ENCODE measurements at places on chromosomes 5 and 9.

DNA sequence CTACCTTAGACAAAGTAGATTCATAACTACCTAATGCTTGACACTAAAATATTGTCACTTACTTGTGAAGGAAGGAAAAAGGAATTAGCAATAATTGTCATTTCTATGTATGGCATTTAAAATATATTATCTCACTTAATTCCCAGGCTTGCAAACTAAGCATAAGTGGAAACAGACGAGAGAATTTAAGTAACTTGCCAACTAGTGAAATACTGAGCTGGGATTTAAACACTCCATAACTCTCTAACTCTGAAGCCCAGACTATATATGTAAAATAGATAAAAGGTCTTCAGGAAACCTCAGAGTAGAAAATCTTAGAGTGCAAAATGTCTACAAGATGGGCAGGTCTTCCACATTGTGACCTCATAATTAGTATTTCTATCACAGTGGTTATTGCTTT is 257.8 kb downstream of the SAXO1 start:
- no peak overlapping the region for H3K27ac ChIP-seq
- no peak for DNase-seq
- H3K4me1 ChIP-seq = no peaks in the 10 kb centered on the region
- no peak overlapping the region for H3K4me3 ChIP-seq
- no peaks in the 10 kb centered on the region for H3K27me3 ChIP-seq
- H3K36me3 ChIP-seq = no peaks in the 10 kb centered on the region

- no peak overlapping the region for H3K27ac ChIP-seq
- no peaks in the 10 kb centered on the region for H3K36me3 ChIP-seq
- DNase-seq = no peak
- no peaks in the 10 kb centered on the region for H3K27me3 ChIP-seq
These were observed 298.3 kb downstream of the BNC2 start for GRCh38 chr9:16572005-16572734.

GRCh38 chr5:172485511-172486202 is 31.3 kb upstream of the SH3PXD2B start:
- no peak for DNase-seq
- H3K27ac ChIP-seq = no peak overlapping the region
- H3K27me3 ChIP-seq = no peaks in the 10 kb centered on the region
- H3K4me1 ChIP-seq = no peaks in the 10 kb centered on the region

GRCh38 chr9:86452201-86452828 is 98.1 kb upstream of the TUT7 start:
- H3K27me3 ChIP-seq = peaks cover 5% of the 10 kb centered on the region
- H3K27ac ChIP-seq = no peak overlapping the region
- no peak overlapping the region for H3K4me3 ChIP-seq
- H3K4me1 ChIP-seq = no peaks in the 10 kb centered on the region
- no peaks in the 10 kb centered on the region for H3K36me3 ChIP-seq
- DNase-seq = no peak

GRCh38 chr5:119323601-119324000 is 32.2 kb upstream of the TNFAIP8 start:
- H3K27ac ChIP-seq = peak overlapping the region; percentile 35
- H3K36me3 ChIP-seq = no peaks in the 10 kb centered on the region
- peaks cover 86% of the 10 kb centered on the region for H3K4me1 ChIP-seq
- no peaks in the 10 kb centered on the region for H3K27me3 ChIP-seq
- H3K4me3 ChIP-seq = no peak overlapping the region

DNA sequence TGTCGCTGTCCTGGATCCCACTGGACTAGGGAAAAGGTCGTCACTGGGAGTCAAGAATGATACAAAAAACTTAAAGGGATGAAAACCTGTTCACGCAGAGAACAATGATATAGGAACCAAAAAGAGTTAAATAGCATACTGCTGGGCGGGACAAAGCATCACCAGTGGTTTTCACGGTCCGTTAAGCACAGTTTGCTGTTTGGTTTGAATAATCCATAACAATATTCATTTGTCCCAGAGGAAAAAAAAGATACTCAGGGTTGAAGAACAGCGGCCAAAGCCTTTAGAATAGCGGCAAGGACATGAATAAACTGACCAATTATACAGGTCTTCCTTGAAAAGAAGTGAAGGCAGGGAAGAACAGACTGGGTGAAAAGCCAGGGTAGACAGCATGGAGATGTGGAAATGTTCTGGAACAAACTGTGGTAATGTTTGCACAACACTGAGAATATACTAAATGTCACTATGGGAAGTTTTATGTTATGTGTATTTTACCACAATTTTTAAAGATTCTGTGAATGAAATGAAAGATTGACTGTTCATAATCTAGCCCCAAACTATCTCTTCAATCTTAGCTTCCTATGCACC is 60.8 kb downstream of the MTMR12 start:
- no peaks in the 10 kb centered on the region for H3K4me1 ChIP-seq
- no peaks in the 10 kb centered on the region for H3K27me3 ChIP-seq
- DNase-seq = no peak
- H3K36me3 ChIP-seq = peaks cover 66% of the 10 kb centered on the region

GRCh38 chr9:127741831-127742434 is 6.8 kb upstream of the TOR2A start:
- H3K4me1 ChIP-seq = no peaks in the 10 kb centered on the region
- no peak for DNase-seq
- H3K27ac ChIP-seq = no peak overlapping the region

- DNase-seq = no peak
- peaks cover 5% of the 10 kb centered on the region for H3K4me1 ChIP-seq
- H3K36me3 ChIP-seq = no peaks in the 10 kb centered on the region
- H3K27me3 ChIP-seq = no peaks in the 10 kb centered on the region
- H3K4me3 ChIP-seq = no peak overlapping the region
- no peak overlapping the region for H3K27ac ChIP-seq
These were observed 43.9 kb downstream of the PAM start for GRCh38 chr5:102799017-102799416.

DNA sequence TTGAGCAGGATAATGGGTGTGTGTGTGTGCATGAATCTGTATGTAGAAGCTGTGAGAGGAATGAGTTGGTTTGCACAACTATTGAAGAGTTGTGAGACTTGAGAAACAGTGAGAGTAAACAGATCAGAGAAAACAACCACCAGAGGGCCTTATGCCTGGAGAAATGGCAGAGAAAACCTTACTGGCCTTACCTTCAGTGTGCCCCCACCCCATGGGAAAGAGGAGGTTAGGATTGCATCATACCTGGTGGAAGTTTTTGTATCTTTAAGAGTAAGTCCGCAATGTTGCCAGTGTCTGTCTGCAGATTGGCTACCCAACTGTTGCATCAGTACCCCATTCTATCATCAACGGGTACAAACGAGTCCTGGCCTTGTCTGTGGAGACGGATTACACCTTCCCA is 1909.4 kb upstream of the WWC1 start:
- H3K27ac ChIP-seq = no peak overlapping the region
- no peak overlapping the region for H3K4me3 ChIP-seq
- no peak for DNase-seq
- H3K27me3 ChIP-seq = no peaks in the 10 kb centered on the region
- no peaks in the 10 kb centered on the region for H3K4me1 ChIP-seq

- DNase-seq = no peak
- H3K4me1 ChIP-seq = no peaks in the 10 kb centered on the region
- H3K36me3 ChIP-seq = peaks cover 40% of the 10 kb centered on the region
- no peak overlapping the region for H3K27ac ChIP-seq
- no peaks in the 10 kb centered on the region for H3K27me3 ChIP-seq
These were observed 17.0 kb downstream of the CDK5RAP2 start for GRCh38 chr9:120562861-120563443.

GRCh38 chr9:16245756-16246440 is 624.6 kb downstream of the BNC2 start:
- H3K4me3 ChIP-seq = no peak overlapping the region
- no peak for DNase-seq
- no peak overlapping the region for H3K27ac ChIP-seq
- H3K4me1 ChIP-seq = no peaks in the 10 kb centered on the region

GRCh38 chr9:78788101-78788500 is 491.2 kb downstream of the PSAT1 start:
- H3K27me3 ChIP-seq = no peaks in the 10 kb centered on the region
- H3K4me1 ChIP-seq = no peaks in the 10 kb centered on the region
- no peak overlapping the region for H3K4me3 ChIP-seq
- no peaks in the 10 kb centered on the region for H3K36me3 ChIP-seq
- no peak for DNase-seq

GRCh38 chr9:76013809-76014208 is 123.3 kb downstream of the PCSK5 start:
- H3K36me3 ChIP-seq = no peaks in the 10 kb centered on the region
- H3K4me1 ChIP-seq = peaks cover 2% of the 10 kb centered on the region
- H3K4me3 ChIP-seq = no peak overlapping the region
- no peak overlapping the region for H3K27ac ChIP-seq
- H3K27me3 ChIP-seq = no peaks in the 10 kb centered on the region

- no peaks in the 10 kb centered on the region for H3K36me3 ChIP-seq
- H3K27me3 ChIP-seq = no peaks in the 10 kb centered on the region
- no peak for DNase-seq
- peaks cover 23% of the 10 kb centered on the region for H3K4me1 ChIP-seq
- peak overlapping the region; percentile 100 for H3K27ac ChIP-seq
These were observed 2.5 kb downstream of the GPBP1 start for GRCh38 chr5:57176350-57176857.

DNA sequence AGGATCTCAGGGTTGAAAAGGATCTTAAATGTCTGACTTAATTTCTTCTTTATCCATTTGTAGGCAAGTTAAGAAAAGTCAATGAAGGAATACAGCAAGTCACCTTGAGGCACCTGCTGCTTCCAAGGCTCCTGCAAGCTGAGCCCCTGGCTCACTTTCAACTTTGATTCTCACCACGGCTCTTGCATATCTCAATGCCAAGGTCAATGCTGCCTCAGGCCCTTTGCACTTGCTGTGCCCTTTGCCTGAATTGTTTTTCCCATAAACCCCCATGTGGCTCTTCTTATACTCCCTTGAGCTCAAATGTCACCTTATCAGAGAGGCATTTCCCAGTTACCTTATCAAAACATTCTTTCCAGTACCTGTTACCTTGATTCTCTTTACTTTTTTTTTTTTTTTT is 144.3 kb upstream of the RAPGEF1 start:
- H3K27me3 ChIP-seq = no peaks in the 10 kb centered on the region
- H3K4me3 ChIP-seq = no peak overlapping the region
- H3K36me3 ChIP-seq = peaks cover 7% of the 10 kb centered on the region
- DNase-seq = no peak

DNA sequence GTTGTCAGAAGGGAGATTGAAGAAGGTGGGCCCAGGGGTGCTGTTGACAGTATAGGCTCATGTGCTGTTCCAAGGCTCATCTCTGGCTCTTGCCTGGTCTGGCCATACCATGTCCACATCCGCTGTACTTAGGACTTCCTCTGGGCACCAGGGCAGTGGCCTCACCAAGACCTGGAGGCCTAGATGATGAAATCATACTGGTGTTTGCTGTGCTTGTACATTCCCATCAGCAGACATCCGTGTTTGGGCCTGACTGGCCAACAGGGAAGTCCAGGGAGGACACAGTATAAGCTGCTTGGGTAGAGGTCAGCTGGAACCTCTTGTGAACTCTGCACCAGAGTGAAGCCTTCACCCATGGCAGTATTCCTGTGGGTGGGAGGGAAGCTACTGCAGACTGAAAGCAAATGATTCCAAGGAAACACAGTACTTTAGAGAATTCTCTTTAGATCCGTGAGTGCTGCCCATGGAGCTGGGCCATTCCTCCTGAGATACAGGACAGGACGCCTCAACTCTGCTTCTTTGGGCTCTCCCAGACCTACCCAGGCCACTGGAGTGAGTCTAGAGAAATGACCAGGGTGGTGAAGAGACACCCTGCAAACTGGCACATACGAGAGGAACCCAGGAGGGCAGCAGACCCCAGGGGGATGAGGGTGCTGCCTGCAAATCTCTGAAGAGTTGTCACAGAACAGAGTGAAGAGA is 22.5 kb downstream of the POLR1E start:
- no peaks in the 10 kb centered on the region for H3K27me3 ChIP-seq
- H3K36me3 ChIP-seq = peaks cover 6% of the 10 kb centered on the region
- DNase-seq = no peak
- peaks cover 5% of the 10 kb centered on the region for H3K4me1 ChIP-seq

Data from effector memory CD4-positive, alpha-beta T cell (primary cell).